DMS153 (cell line): ENCODE measurements at places on chromosomes 16 and 17.

GRCh38 chr17:71503710-71504465 lies 616.9 kb upstream of the SOX9 start:
- no peak for DNase-seq

DNA sequence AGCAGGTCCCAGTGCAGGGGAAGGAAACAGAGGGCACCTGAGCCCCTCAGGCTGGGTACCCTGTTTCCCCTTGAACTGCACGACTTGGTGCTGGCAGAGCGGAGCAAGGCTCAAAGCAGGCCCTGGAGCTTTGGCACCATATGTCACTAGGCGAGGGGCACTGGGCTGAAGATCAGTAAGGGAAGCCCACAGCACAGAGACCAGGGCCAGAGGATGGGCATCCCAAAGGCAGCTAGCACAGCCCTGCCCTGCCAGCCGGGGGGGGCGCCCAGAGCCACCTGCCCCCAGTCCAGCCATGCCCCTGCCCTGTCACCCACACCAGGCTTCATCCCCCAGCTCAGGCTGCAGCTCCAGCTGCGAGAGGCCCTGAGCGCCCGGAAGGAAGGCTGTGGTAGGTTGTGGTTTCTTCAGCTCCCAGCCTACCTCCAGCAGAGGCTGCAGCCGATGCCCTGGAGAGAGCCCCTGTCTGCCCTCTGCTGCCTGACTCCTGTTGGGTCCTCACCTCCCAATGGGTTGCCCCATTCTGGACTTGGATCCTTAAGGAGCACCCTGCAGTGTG lies 10.9 kb downstream of the NHERF1 start:
- no peak for DNase-seq

DNA sequence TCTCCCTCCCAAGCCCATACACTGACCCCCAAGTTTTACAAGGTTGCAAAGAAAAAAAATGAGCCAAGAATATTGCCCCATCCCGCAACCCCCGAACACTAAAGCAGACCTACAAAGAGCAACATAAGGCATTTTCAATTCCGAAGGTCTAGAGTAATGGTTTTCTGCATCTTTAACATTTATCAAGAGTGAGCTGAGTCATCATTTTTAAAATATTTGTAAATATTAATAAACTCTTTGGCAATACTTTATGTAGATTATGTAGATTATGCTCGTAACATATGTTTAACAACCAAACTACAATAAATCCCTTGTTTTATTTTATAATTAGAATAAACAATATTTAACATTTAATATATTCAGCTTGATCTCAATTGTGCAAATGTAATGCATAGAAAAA lies 1.4 kb downstream of the ZNF624 start:
- DNase-seq, result no peak

DNA sequence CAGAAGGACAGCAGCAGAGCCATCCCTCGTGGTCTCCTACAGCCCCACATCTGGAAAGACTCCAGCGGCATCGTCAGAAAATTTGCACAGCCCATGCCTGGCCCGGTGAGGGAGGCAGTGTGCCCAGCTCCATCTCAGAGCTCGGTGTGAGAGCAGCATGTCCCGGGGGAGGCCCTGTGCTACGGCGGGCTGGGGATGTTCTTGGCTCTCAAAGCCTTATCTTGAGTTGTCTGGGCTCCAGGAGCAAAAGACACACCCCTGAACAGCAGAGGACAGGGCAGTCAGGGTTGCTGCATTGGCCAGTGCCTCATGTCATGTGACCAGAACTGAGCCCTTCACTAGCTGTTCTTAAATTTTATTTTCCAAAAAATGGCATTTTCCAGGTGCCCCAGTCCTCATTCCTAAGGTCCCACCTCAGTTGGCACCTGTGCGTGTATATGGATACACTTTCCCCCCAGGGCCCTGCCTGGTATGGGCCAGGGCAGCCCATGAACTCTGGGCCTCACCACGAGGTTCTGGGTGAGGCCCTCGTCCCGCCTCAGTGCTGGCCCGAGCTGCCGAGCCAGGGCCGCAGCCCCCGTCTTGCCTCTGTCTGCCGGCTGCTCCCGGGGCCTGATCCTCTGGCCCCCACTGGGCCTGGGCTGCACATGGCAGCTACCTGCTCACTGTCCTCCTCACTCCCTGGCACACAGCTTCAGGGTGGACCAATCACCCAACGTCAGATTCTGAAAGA lies 3.0 kb downstream of the NUDT16L1 start:
- DNase-seq, result no peak

DNA sequence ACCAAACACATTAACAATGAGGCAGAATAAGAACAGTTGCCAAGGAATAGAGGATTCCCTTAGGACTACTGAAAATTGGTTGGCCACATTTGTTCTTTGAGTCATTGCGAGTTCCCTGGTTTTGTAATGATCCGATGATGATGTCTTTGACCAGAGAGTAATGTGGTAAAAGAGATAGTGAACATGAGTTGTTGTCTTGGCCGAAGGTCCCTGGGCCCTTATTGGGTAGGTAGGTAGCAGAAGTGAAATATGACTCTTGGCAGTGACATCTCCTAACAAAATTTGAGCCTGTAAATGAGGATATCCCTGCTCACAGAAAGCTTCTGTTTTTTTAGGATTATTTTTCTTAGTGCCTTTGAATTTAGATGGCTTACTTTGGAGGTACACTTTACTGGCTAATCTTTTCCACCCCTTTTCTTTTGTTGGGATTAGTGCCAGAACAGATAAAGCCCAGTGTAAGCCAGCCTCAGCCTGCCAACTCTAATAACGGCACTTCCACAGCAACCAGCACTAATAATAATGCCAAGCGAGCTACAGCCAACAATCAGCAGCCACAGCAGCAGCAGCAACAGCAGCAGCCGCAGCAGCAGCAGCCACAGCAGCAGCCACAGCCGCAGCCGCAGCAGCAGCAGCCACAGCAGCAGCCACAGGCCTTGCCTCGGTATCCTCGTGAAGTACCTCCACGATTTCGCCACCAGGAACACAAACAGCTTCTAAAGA lies 47.2 kb downstream of the TNRC6A start:
- DNase-seq, result no peak

DNA sequence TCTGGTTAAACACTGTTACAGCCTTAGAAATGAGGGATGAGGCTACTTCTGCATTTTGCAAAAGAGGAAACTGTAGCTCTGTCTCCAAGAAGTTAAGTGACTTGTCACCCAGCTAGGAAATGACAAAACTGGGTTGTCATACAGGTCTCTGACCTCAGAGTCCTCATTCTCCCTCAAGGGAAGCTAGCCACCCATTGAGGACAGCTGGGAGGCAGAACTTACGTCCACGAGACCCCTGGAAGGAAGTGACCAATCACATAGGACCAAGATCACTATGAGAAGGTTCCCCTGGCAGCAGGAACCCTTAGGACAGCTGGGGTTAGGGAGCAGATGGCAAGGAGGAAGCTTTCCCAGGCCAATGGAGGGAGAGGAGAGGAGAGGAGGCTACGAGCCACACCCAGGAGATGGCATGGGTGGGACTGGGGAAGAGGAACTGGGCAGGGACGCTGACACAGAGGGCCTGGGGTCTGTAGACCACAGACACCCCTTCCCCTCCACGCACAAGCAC lies 11.2 kb downstream of the METTL22 start:
- DNase-seq, result no peak

- DNase-seq, result no peak
These were observed 47.5 kb downstream of the WNT3 start for GRCh38 chr17:46770818-46771560.

GRCh38 chr17:7211491-7212273 lies 8.0 kb downstream of the DLG4 start:
- no peak for DNase-seq

GRCh38 chr17:31677681-31678080 lies 181.4 kb downstream of the COPRS start:
- no peak for DNase-seq

DNA sequence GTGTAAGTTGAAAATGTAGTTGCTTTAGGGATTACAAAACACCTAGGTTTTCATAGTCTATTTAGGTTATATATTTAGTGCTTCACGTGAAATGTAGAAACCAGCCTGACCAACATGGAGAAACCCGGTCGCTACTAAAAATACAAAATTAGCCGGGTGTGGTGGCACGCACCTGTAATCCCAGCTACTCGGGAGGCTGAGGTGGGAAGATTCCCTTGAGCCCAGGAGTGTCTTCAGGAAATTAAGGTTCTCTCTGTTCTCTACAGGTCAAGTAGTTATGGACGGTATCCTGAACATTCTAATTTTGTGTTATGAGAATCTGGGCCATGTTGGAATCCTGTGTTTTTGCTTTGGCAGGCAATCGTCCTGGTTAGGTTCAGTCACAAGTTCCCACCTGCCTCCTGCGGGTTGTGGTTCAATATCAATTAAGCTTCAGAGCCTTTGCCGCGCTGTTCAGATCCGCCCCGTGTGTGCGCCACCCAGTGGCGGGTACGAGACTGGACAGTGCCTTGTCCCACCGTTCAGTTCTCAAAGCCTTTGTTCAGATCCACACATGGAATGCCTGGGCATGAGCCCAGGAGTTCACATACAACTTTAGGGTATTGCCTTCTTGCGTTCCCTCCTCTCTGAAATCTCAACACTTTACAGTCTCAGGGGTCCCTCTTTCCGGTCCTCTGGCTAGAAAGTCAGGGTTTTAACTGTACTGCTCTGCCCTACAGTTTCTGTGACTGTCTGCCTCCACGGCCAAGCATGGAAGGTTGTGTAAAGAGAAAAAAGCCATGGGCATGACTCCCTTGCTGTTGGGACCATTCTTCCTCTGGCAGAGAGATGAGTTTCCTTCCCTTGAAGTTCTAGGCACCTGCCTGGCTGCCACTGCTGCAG lies 41.7 kb downstream of the HEATR6 start:
- DNase-seq, result no peak

DNA sequence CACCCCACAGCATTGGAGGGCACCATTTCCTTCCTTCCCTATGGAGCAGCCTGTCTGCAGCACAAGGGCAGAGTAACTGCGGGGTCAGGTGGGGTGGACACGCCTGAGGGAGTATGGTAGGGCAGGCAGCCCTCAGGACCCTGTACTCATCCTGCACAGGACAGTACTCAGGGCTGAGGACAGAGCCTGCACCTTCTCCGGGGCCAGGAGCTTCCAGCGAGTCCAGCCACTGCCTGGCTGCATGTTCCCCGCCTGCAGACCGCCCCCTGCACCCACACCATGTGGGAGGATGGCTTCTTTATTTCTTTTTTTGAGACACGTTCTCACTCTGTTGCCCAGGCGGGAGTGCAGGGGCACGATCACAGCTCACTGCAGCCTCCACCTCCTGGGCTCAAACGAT lies 47.6 kb upstream of the CDC42EP4 start:
- no peak for DNase-seq

DNA sequence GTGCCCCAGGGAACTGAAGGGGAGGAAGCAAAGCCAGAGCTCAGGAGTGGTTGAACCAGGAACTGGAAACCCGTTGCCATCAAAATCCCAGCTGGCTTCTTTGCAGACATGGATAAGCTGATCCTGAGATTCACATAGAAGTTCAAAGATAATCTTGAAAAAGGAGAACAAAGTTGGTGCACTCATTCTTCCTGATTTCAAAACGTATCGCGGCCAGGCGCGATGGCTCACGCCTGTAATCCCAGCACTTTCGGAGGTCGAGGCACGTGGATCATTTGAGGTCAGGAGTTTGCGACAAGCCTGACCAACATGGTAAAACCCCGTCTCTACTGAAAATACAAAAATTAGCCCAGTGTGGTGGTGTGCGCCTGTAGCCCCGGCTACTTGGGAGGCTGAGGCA lies 7.1 kb downstream of the RAP1GAP2 start:
- no peak for DNase-seq

GRCh38 chr16:89367538-89367915 lies 122.8 kb downstream of the ANKRD11 start:
- DNase-seq, result no peak

GRCh38 chr17:67624886-67625656 lies 92.7 kb upstream of the NOL11 start:
- peak; percentile 80 for DNase-seq

DNA sequence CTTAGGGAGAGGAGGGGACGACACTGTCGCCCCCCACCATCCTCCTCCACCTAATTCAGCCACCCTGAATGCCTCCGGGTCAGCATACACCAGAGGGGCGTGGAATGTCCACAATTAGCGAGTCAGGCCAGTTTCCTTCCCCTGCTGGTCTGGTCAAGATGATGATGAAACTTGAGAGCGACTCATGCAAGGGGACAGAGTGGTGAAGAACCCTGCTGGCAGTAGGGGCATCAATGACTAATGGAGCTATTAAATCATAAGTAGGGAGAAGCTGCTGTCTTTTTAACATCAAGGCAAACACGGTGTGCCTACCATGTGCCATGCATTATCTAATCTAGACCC lies 7.2 kb downstream of the SPACA3 start:
- DNase-seq, result no peak

DNA sequence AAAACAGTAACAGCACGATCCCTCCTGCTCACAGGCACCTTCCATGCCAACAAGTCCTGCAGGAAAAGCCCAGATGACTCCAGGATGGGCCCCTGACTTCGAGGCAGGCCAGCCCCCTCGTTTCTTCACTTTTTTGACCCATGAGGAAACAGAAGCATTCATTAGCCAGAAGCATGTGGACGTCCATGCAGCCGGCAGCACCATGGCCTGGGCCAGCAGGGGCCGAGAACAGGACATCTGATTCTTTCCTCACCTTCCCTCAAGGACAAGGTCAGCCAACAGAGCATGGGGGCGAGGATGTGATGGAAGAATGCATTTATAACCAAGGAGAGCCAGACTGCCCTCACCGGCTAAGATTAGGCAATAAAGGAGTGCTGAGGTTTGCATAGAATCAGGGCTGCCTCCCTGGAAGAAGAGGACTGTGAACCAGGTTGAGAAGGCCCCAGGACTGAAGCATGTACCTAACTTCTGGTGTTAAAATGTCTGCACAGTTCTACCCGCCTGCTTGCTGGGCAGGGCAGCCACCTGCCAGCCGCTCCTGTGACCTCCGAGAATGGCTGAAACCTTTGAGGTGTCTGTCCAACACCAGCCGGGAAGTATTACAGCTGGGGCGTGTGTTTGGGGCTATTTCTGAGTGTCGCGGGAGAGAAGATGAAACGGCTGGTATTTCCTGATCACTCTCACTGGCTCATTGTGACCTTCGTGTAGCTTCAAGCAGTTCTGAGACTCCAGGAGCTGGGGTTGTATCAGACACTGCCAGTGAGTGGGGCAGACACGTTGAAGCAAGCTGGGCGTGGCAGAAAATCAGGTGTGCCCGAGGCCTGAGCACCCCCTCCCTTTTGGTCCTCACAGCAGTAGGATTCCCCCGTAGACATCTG lies 94.0 kb upstream of the TNRC6C start:
- DNase-seq, result no peak

DNA sequence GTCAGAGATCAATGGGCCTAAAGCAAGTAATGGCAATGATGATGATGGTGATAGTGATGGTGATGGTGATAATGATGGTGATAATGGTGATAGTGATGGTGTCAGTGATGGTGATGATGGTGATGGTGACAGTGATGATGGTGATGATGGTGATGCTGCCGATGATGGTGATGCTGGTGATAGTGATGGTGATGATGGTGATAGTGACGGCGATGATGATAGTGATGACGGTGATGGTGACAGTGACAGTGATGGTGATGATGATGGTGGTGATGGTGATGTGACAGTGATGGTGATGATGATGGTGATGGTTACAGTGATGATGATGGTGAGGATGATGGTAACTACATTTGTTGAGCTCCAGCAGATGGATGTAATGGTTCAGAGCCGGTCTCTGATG lies 30.8 kb upstream of the OR4D1 start:
- DNase-seq, result no peak
